ENCODE measurements at places on chromosomes 16 and 17. TPM values are rescaled to one million over a fixed set of nuclear protein-coding genes. Genes with fewer than 3 reads are reported as not detected.

DNA sequence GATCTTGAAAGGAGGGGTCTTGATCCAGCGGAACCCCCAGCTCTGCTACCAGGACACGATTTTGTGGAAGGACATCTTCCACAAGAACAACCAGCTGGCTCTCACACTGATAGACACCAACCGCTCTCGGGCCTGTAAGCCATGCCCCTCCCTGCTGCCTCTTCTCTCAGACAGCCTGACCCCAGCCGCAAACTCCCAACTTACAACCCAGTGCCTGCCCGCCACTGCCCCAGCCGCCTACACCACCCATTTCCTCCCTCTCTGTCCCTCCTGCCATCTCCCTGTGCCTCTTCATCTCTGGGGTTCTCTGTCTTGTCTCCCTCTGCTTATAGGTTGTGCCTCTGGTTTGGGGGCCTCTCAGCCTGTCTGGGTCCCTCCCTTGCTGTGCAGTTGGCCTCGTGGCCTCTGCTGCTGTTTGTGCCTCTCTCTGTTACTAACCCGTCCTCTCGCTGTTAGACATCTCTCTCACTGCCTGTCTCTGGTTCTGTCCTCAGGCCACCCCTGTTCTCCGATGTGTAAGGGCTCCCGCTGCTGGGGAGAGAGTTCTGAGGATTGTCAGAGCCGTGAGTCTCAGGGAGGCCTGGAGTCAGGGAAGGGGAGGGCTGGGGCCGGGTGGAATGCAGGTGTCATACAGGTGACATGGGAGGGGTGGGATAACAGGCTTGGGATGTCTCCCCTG lies 9.6 kb downstream of the ERBB2 start:
- no peak for DNase-seq

GRCh38 chr17:38508954-38509771 lies 80.9 kb downstream of the ARHGAP23 start:
- DNase-seq = peak; percentile 90

Gene ACE
- 1.3 TPM for total RNA-seq

Gene ZNF598
- 23.5 TPM for total RNA-seq

- no peak for DNase-seq
These were observed 13.3 kb downstream of the USP10 start for GRCh38 chr16:84712801-84713775.

Gene BAIAP3
- 0.32 TPM for total RNA-seq

- no peak for DNase-seq
These were observed 7.0 kb downstream of the CASKIN1 start for GRCh38 chr16:2189252-2189893.

DNA sequence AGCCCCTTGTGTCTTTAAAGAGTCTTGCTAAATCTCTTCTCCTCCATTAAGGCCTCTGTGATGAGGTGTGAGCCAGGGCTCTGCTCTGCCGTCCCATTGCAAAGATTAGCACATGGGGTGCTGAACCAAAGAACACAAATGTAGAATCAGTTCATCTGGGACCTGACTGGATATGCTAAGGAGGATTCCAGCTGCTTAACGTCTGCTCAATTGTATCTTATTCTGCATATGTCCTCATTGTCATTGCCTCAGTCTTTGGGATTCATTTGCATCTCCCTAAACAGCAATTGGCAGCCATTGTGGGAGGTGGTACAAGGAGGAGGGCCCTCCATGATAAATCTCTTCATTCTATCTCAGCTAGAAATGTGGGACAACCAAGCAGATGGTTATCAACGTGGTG lies 106.3 kb upstream of the ADAMTS18 start:
- DNase-seq = no peak

All from fibroblast of villous mesenchyme (primary cell).